Cardiac fibroblast (primary cell): ENCODE measurements at places on chromosomes 1 and 21.
A peak's percentile ranks its signal among the peaks of the same experiment; 100 is the strongest.

- DNase-seq: peak; percentile 79
Observed at GRCh38 chr1:88061492-88062177, 622.4 kb upstream of the PKN2 start.

DNA sequence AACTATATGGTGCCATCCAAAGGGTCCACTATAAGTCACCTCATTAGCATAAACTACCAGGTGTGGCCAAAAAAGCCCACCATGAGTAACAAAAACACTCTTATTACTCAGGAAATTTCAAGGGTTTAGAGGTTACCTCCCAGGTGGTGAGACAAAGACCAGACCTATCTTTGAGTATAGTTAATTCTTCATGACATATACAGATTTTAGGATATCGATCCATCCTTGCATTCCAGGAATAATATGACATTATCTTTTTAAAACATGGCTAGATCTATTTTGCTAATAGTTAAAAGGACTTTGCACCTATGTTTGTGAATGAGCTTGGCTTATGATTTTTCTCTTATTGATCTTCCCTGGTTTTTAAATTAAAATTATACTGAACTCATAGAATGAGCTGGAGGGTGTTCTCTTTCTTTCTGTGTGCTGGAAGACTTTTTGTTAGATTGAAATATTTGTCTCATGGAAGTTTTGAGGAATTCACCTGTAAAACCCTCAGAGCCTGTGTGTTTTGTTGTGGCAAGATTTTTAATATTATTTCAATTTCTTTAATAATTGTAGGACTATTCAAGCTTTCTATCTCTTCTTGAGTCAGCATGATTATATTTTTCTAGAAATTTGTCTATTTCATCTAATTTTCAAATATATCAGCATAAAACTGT is 138.7 kb upstream of the SLC45A1 start:
- no peak for DNase-seq

DNA sequence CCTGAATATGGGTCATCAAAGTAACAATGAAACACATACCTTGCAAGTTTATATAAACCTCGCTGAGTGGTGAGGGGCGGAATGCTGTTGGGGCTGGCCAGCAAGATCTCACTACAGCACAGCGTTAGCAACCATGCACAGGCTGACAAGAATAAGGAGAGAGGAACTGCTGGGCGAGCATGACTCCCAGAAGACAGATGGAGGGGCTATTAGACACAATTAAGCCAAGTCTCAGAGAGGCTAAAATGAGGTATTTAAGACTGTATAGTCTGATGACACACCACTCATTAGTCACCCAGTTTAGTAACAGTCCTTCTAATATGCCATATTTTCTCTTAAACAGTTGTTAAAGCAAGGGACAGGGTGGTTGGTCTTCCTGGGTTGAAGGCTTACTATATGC is 340.2 kb upstream of the NR5A2 start:
- DNase-seq: peak; percentile 29

DNA sequence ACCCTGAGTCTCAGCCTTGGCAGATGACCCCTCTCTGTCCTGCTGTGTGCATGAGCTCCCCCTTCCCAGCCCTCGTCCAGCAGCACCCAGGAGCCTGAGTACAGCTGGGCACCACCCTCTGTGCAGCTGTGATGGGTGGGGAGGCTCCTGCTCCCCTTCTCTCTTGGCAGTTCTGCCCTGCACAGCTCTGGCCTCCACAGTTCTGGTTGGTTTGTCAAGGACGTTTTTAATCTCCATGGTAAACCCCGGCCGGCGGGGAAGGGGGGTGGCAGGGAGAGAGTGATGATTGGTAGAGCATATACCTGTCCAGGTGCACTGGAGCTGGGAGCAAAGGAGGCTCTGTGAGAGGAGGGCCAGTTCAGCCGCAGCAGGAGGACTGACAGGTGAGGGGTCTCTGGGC is at the start of gene CLCNKA:
CLCNKA (plus strand) TSS at position 356 of the 400 bp plus-strand sequence. CDS start 584 bp downstream, outside the sequence.
- no peak for DNase-seq

- DNase-seq: peak; percentile 9
Observed at GRCh38 chr1:82317671-82318070, 516.9 kb downstream of the ADGRL2 start.
